EL (cell line): ENCODE measurements at places on chromosomes 3 and 15.

DNA sequence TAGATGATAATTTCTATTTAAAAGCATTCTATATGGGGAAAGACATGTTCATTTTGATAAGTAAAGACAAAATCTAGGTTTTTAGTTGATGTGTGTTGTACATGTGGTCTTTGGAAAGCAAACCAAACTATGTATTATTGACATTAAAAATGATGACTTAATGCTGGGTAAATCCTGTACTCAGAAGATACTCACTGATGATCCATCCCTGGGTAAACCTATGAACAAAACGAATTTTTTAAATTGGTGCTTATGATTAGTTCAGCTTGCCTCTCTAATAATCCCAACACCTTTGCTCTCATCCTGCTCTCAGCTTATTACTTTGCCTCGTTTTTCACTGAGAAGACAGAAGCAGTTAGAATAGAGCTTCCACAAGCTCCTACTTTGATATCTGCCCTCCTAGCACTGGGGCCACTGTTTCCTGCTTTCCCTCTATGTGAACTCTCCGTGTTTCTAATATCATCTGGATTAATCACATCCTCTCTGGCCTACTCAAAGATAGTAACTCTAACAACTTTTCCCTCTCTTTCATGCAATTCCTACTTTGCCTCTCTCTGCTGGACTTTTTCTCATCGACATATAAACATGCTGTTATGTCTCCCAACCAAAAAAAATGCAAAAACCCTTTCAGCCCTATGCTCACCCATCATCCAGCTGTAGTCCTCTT is 29.3 kb downstream of the RARRES1 start:
- peak; percentile 84 for DNase-seq

GRCh38 chr3:17300441-17300840 is 415.7 kb downstream of the PLCL2 start:
- no peak for DNase-seq

DNA sequence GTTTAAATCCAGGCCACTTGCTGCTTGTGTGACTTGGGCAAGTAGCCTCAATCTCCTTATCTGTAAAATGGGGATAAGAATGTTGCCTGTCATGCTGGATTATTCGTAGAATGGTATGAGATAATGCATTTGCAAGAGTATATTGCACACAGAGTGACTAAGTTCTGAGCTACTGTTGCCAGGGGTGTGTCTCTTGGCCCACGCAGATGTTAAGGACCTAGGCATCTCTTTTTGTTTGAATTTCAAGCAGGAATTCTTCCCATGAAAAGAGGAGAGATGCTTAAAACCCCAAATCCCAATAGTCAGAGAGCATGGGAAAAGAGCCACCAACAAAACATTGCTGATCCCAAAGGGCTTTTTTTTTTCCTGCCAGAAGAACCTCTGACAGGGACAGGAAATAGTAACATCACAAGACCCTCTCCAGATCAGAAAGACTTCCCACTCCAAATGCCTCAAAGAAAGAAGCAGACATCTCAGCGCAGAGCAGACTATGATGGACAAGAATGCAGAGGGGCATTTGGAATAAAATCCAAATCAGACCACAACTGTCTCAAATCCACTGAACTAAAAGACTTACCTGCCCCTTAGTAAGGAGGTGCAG is 90.5 kb downstream of the MRPL46 start:
- peak; percentile 44 for DNase-seq

DNA sequence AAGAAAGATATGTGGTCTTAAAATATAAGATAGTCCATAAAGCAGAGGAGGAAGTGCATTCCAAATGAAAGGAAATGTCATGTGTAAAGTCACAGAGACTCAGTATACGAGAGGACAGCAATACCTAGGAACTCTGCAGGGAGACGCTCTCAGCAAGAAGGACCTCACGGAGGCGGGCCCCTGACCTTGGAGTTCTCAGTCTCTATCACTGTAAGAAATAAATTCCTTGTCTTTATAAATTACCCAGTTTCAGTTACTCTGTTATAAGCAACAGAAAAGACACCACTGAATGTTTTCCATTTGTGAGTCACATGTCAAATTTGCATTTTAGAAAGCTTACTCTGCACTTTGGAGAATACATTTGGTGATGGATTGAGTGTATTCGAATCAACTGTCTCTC is 140.6 kb downstream of the GBE1 start:
- no peak for DNase-seq

DNA sequence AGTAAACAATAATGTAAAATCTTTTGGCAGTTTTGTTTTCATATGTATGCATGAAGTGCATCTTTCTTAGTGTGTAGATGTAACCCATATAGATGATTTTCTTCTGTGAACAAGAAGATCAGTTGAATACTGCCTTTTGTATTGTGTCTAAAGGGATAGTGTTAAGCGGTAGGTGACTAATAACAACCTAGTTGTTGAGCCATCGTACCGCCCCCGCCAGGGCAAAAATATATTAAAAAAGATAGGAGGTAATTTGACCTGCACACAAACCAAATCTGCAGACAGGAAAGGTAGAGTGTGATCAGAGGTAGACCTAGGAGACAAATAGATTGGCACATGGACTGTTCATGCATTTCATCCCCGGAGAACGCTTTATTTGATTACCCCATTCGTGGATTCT is 3.3 kb upstream of the GMNC start:
- DNase-seq, result no peak

- DNase-seq, result no peak
These were observed 145.5 kb downstream of the SQOR start for GRCh38 chr15:45780352-45780751.

DNA sequence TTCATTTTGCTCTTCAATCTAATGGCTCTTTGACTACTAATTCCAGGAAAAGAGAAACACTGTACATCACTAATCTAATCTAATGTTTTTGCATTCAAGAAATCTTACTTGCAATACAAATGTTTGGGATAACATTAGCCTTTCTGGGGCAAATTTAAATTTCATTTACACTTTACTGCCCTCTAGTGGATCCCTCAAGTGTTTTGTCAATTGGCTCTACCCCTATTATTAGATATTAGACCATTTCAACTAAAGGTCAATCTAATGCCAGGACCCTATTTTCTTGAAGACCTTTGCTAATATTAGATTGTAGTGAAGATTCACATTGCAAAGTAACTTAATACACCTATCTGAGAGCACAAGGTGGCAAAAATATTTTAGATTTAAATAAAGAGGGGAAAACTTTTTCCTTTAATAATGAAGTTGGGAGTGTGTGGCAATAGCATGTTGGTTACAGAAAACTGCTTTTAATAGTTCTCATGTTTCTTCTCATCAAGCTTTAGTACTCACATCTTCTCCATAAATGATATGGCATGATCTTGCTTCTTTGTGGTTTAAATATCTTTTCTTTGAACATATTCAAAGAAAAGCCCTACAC is 5.0 kb downstream of the C2CD4A start:
- peak; percentile 42 for DNase-seq

GRCh38 chr15:67259379-67259778 is 4.8 kb downstream of the IQCH start:
- no peak for DNase-seq

DNA sequence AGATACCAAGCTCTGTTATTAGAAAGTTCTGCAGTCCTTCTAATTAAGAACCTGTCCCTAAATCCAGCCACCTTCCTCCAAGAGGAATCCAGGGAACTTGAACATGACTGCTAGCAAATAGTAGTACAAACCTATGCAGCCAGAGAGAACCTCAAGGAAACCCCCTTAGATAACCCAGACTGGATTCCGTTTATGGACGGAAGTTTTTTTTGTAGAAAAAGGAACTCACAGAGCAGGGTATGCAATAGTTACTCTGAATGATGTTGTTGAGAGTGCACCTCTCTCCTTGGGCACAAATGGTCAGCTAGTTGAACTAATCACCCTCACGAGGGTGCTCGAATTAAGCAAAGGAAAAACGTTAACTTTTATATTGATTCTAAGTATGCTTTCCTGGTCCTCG is 40.8 kb downstream of the TM4SF18 start:
- no peak for DNase-seq

GRCh38 chr3:49498239-49498638 is 28.2 kb downstream of the DAG1 start:
- DNase-seq, result no peak

- DNase-seq, result no peak
These were observed 262.7 kb upstream of the CTDSPL start for GRCh38 chr3:37598808-37599581.

- DNase-seq, result no peak
These were observed 177.7 kb upstream of the MCTP2 start for GRCh38 chr15:94053626-94054025.

DNA sequence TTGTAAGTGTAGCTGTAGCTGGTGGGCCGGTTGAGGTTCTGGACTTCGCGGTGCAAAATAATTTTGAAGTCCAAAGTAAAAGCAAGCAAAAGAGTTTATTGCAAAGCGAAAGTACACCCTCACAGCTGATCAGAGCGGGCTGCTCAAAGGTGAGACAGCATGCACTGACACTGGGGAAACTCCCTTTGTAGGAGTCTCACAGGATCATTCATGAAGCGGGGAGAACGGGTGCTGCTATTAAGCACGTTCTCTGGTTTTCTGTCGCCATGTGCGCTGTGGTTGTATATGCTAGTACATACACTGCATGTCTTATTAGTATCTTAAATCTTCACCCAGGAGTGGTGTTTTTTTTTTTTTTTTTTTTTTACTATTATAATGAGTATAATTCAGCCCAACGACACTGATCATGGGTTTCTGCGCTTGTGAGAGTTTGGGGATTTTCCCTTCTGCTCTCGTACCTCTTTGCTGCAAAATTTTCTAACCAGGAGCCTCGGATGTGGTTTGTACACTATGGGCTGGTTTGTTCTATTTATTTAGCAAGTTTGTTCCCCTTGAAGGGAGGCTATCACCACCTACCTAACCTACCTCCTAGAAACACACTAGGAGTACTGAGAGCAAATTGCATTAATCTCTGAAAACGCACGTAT is 1.4 kb upstream of the AP4E1 start:
- no peak for DNase-seq

DNA sequence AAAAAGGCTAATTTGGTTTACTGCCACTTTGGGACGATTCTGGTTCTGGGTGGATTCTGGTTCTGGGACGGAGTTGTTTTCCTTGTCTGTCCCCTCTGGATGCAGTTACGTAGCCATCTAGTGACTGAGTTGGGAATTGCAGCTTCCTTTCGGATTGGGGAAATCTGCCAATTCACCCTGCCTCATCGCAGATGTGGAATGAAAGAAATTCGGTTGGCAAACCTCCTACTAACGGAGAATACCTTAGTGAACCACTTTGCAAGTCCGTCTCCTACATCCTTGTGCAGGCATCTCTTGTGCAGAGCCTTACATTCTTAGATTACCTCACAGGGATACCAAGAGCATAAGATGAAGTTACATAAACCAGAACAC is 31.5 kb upstream of the AP4E1 start:
- peak; percentile 94 for DNase-seq

DNA sequence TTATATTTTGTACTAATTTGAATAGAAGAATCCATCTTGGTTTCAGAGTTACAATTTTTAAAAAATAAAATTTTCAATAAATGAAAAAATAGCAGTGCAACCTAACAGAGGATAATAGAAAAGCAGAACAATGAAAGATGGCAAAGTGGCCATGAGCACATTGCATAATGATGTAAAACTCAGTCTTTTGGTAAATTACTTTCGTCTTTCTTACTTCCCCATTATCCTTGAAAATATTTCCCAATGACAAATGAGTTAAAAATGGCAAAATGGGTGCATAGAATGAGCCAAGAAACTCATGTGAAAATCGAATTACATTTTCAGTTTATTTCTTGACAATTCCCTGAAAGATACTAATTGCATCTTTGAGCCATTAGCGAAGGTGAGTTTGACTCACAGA is 236.4 kb downstream of the CDIN1 start:
- no peak for DNase-seq

GRCh38 chr3:133933097-133934024 is 37.7 kb upstream of the RAB6B start:
- DNase-seq, result no peak

- no peak for DNase-seq
These were observed 128.3 kb downstream of the ATP10A start for GRCh38 chr15:25734680-25735355.

DNA sequence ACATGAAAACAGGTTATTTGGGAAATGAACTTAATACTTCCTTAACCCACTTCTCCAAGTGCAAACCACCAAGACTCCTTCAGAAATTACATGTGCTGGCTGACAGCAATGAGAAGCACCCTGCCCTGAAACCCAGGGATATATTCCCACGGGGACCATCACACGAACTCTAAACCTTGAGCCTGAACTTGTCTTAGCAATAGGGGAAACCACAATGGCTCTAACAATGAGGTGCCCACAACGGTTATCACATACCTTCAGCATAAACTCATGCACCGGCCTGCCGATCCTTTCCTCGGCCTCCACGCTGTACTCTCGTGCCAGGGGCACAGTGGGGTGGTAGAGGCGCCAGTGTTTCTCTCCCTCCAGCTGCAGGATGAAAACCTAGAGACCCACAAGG is 13.4 kb downstream of the RIOX2 start:
- no peak for DNase-seq

- peak; percentile 94 for DNase-seq
These were observed 10.0 kb upstream of the MBNL1 start for GRCh38 chr3:152258448-152259393.

- DNase-seq, result peak; percentile 28
These were observed 227.7 kb downstream of the ADAMTS17 start for GRCh38 chr15:100114100-100114499.

DNA sequence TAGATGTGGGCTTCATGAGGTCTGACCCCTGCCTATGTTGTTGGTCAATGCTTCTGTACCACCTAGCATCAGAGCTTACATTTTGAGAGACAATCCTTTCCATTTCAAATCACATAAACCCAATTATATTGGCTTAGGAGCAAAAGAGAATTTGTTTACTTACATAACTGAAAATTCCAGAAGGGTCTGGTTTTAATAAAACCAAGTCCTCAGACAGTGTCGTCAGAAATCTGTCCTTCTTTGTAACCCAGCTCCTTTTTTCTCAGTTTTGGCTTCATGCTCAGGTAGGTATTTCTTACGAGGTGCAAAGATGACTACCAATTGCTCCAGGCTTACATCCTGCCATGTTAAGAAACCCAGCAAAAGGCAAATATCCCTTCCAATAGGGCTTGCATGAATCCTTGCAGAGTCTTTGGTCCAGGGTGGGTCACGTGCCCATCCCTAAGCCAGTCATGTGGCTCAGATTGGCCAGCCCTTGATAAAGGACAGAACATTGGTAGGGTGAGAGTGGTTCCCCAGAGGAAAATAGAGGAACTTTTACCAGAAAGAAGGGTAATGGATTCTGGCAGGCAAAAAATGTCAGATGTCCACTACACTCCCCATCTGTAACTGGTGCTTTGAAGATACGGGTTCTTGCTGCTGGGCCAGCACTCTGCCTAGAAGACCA is 50.2 kb upstream of the VILL start:
- DNase-seq, result no peak

DNA sequence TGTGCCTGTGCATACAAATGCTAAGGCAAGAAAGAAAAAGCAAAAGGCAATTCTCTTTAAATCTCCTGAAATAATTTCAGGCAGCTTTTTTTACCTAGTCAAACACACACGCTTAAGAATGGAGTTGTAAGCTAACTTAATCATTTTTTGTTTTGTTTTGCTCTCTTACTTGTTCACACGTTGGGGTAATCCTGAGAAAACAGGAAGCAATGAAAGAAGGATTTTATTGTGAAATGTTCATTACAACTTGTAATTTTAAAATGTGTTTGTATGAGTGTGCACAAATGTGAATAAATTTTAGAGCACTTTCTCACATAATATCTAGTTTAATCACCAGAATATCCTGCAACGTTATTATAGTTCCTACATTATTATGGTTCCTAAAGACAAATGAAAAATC is 263.8 kb downstream of the LPP start:
- no peak for DNase-seq
